ENCODE measurements at places on chromosomes 5 and 9. TPM values are rescaled to one million over a fixed set of nuclear protein-coding genes. Genes with fewer than 3 reads are reported as not detected.

FGFR4 gene
- total RNA-seq, result 4.1 TPM

IFNK gene
- not detected for total RNA-seq

EXOSC2 gene
- total RNA-seq, result 56.0 TPM

LHX6 gene
- total RNA-seq, result 32.2 TPM

NUTM2F gene
- total RNA-seq, result not detected

IL9 gene
- total RNA-seq, result not detected
